ENCODE measurements at places on chromosomes 5 and 9.

DNA sequence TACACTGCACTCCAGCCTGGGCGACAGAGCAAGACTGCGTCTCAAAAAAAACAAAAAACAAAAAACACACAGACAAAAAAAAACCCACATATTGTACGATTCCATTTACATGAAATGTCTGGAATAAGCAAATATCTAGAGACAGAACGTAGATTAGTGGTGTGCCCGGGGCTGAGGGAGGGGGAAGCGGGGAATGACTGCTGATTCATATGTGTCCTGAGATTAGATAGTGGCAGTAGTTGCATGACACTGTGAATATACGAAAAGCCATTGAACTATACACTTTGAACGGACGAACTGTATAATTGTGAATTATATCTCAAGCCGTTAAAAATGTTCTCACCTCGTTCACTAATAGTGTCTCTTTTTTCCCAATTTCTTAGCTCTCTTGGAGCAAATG, 23.9 kb downstream of the FGF1 start:
- DNase-seq = no peak

GRCh38 chr5:110496276-110496675, 230.2 kb downstream of the TMEM232 start:
- no peak for DNase-seq

DNA sequence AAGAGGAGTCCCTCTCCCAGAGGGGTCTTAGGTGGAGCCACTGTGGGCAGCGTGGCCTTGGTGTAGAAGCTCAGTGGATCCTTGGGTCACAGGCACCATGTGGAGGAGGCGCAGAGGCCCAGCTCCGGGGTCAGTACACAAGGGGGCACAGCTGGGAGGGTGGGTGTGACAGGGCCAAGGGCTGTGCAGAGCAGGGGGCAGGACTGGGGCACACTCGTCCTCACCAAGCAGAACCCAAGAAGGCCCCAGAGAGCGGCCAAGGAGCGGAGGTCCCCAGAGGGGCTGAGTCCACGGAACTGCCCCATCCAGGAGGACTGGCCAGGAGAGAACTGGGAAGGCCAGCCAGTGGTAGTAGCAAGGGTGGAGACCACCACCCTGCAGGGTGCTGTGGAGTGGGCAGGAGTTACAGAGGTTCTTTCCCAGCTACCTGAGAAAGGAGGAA, 2.5 kb upstream of the LPCAT1 start:
- no peak for DNase-seq

DNA sequence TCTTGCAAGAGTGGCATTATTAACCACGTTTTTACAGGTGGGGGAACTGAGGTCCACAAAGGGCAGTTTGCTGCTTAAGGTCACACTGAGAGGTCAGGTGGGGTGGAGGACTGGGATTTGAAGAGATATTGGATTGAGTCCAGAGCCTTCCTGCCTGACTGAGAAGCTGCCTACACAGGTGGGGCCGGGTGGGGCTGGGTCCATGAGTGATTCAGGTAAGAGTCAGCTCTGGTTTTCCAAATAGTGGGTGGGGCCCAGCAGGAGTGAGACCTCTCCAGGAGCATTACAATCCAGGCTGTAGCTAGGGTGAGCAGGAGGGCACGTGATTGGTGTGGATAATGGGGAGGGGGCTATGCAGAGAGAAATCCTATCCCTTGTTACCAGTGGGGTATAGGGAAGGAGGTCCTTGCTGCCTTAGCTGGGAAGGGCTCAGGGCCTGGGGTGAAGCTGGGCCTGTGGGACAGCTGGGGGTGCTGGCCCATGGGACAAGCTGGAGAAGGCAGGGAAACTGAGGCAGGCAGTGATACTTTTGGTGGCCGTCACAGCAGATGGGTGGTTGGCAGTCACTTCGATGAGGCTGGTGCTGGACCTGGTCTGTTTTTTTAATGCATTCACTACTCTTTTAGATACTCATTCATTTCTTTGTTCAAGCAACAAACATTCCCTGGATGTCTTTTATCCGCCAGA, 2.9 kb upstream of the PTGS1 start:
- DNase-seq = no peak

DNA sequence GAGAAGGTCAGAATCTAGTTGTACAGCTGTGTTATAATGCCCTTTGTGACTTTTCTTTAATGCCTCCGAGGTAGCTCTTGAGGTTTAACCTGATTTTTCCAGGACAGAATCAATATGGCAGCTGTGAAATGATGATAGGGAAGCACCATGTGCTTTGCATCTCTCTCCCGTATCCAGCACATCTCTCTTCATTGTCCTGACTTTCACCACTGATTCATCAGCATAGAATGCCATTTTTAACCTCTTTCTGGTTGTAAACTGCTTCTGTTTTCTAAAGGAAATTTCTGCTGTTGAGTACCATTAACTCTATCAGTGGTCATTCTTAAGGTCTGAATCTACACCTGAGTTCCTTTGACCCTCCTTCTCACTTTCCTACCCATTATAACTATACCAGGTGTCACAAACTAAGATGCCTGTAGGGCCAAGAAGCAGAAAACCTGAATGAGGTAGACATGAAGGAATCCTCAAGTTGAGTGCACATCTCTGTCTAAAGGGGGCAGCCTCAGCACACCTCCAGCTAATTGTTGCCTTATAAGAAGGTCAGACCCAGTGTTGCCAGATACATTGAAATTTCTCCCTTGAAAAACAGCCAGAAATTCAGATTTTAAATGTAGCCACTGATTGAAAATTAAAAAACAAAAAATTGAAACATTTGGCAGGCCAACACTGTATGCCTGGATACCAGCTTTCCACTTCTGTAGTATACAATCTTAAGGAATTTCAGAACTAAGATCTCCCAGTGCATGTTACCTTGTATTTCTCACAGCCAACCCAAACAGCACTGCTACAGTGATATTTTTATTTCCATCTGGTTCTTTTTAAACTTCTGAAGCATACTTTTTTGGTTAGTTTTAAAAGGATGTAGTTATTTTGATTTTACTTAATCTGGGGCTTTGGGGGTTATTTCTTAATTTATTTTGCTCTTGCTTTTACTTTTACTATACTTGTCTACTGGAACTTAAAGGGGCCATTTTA, 35.8 kb upstream of the TLX3 start:
- no peak for DNase-seq

DNA sequence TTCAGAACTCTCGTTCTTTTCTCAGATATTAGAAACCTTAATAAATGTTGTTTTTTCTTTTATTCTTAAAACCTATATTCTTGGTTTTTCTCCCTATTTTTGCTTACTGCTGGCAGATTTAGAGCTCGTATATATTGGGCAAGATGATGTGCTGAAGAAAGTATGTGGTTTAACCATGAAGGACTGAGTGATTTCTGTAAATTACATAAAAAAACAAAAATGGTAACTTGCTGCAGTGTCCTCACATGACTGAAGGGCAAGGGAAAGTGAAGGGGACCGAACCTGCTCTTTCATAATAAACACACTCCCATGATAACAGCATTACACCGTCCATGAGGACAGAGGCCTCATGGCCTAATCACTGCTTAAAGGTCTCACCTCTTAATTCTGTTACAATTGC, 393.8 kb upstream of the ZNF608 start:
- DNase-seq = no peak

- no peak for DNase-seq
Observed at GRCh38 chr9:125235804-125236519, 5.2 kb downstream of the HSPA5 start.

GRCh38 chr9:136089697-136090045, 5.4 kb downstream of the NACC2 start:
- no peak for DNase-seq

- no peak for DNase-seq
Observed at GRCh38 chr9:124723352-124723751, 47.8 kb downstream of the NR6A1 start.

GRCh38 chr9:116900543-116900942, 213.4 kb downstream of the TRIM32 start:
- no peak for DNase-seq

DNA sequence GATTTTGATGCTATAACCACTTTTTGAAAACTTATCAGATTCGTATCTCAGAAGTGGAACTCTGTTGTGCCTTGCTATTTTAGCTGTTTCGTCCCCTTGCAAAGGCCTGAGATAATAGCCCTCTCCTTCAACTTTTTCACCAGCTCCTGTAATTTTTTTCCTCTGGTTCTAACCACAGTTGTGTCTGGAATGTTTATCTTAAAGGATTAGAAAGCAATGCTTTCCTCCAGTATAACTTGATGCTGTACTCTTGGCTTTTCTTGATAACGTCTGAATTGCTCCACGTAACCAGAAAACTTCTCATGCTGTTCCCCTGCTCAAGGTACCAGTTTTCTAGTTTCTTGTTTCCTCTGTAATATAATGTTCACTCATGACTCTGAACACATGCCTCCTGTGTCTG, 209.4 kb downstream of the DTWD2 start:
- no peak for DNase-seq

- DNase-seq = no peak
Observed at GRCh38 chr5:124064956-124065355, 553.0 kb downstream of the CSNK1G3 start.

- DNase-seq = no peak
Observed at GRCh38 chr5:3736926-3737325, 141.3 kb downstream of the IRX1 start.

DNA sequence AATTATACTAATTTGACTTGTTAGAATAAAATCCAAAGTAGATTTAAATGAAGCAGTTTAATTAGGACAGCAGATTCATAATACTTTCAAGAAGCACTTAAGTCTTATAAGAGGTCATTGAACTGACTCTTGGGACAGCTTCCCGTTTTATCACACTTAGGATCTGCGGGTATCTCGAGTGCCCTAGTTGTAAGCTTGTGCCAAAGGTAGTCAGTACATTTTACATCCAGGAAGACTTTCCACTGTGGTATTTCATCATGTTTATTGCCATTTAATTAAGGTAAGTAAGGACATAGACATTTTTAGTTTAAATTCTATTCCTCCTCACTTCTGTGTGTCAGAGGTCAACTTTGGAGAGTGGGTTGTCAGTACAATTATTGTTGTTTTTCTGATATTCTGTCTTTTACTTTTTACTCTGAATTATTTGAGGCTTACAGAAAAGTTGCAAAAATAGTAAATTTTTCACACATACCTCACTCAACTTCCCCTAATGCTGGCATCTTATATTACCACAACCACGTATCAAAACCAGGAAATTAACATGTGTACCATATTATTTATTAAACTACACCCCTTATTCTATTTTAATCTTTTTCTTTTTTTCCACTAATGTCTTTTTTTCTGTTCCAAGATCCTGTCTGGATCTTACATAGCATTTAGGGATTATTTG, 7.5 kb upstream of the ZNF367 start:
- DNase-seq = no peak

Measured in stimulated activated CD8-positive, alpha-beta memory T cell treated with anti-CD3 and anti-CD28 coated beads, Interleukin-2, amount 100 ng/mL, for 1 hour (primary cell).